ENCODE measurements at places on chromosomes 16 and 17.

DNA sequence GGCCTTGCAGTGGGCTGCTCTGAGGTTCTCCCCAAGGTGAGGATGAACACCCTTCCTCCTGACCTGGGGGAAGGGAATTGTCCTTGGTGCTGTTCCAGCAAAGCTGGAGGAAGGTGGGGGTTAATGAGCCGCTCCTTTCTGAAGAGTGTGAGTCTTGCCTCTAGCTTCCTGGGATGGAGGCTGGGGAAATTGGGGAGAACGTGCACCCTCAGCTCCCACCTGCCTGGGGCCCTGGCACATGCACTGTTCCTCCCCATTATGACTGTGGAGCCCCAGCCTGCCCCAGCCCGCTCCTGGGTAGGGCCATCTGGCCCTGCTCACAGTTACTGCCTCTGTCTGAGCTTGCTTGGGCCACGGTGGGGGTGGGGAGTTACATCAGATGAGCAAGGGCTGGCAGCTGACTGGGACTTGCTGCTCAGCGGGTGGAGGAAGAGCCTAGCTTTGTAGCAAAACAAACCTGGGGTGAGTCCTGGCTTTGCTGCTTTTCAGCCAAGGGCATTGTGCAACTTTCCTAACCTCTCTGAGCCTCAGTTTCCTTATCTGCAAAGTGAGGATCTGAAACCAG is 11.1 kb downstream of the TNS4 start:
- no peak for DNase-seq

- DNase-seq, result no peak
These were observed 82.2 kb downstream of the MYO1D start for GRCh38 chr17:32794533-32795246.

DNA sequence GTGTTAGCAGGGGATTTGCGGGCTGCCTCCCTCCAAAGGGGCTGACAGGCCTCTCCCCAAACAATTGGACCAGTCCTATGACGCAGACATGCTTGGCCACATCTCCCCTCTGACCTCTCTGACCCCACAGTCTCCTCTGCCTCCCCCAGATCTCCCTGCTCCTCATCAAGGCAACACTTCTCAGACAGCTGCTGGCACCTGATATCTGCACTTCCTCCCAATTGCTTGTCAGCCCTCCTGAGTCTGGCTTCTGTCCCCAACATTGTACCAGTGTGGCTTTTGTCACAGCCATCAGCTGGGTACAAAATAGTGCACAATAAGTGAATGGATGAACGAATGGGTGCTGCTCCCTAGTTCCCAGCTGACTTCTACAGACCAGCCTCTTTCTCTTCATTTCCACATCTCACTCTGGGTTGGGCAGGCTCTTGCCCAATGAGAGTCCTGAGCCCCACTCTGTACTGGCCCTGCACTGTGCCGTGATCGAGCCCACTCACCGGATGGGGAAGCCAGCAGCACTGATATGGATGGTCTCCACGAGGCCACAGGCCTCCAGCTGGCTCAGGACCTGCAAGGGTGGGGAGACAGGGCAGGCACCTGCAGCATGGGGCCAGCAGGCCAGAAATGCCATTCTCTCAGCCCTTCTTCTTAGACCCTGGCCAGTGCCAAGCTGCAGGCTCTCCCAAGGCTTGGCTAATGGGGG is 17.1 kb downstream of the ZNHIT3 start:
- DNase-seq, result no peak

GRCh38 chr16:7867831-7868230 is 535.2 kb downstream of the RBFOX1 start:
- DNase-seq, result no peak

DNA sequence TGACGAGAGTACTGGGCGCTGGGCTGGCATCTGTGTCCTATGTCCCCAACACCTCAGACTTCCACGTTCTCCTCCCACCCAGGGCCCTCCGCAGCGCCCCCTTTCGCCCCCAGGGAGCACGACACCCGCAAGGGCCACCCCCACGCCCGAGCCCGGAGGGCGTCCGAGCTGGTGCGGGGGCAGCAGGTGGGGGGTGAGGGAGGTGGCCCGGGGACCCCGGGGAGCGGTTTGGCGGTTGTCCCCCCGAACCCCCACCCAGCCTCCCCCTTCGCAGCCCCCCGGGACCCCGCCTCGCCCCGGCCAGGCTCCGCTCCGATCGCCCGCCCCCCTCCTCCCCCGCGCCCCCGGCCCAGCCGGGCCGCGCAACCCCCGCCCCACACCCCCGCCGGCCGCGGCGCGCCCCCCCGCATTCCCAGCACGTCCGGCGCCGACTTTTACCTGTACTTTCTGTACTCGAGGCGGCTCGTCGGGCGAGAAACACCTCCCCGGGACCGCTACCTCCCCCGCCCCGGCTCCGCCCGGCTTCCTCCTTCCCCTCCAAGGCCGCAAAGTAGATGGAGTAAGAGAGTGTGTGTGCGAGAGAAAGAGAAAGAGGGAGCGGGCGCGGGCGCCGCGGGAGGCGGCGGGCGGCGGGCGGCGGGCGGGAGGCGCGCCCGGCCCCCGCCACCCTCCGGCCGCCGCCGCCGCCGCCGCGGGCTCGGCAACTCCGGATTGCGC is 901 bp downstream of the CDYL2 start:
- DNase-seq, result no peak

- peak; percentile 17 for DNase-seq
These were observed 709 bp upstream of the CD300LG start for GRCh38 chr17:43846221-43846712.

DNA sequence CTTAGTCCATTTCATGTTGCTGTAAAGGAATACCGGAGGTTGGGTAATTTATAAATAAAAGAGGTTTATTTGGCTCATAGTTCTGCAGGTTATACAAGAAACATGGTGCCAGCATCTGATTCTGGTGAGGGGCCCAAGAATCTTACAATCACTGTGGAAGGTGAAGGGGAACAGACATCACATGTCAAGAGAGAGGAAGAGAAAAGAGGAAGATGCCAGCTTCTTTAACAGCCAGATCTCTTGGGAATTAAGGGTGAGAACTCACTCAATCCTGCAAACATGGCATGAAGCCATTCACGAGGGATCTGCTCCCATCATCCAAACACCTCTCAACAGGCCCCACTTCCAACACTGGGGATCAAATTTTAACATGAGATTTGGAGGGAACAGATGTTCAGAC is 49.5 kb downstream of the BMERB1 start:
- DNase-seq, result no peak

DNA sequence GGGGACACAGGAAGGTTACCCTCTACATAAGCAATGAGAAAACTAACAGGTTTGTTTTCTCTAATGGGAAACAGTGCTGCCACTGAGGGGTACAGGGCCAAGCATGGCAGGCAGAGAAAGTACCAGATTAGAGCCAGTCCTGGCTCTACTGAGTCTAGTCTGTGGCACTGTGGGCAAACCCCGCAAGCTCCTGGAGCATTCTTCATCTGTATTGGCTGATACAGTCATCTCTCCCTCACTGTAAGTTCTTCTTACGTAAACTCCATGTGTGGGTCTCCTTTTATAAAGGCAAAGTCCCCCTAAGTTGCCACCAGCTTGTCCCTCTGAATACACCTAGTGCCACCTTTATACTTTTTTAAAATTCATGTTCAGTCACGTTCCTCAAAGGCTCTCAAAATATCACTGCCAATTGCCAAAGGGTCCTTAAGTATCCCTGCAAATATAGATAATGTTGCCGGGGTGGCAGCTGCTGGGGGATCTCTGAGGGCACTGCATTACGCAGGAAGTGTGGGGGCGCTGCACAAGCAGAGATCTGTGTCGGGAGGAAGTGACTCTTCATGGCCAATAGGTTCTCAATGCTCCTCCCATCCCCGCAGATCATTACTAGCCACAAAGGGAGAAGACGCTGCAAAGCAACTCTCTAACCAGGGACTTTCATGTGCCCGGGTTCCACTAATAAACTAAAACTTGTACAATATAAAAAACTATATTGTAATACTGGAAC is 18.8 kb downstream of the XPO6 start:
- no peak for DNase-seq

GRCh38 chr17:40460604-40460967 is 17.3 kb downstream of the IGFBP4 start:
- no peak for DNase-seq

DNA sequence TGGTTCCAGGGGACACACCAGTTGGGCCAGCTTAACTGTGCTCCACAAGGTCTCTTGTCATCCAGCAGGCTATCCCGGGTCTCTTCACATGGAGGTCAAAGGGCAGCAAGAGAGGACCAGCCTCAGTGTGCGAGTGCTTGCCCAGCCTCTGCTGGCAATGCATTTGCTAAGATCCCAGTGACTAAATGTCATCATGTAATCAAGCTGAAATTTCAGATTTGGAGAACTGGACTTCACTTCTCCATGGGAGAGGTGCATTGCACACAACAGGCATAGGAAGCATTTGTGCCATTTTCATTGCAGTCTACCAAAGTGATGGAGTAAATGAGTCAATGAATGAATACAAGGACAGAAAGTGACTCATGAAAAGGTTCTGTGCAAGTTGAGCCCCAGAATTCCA is 51.2 kb upstream of the KDM8 start:
- no peak for DNase-seq

DNA sequence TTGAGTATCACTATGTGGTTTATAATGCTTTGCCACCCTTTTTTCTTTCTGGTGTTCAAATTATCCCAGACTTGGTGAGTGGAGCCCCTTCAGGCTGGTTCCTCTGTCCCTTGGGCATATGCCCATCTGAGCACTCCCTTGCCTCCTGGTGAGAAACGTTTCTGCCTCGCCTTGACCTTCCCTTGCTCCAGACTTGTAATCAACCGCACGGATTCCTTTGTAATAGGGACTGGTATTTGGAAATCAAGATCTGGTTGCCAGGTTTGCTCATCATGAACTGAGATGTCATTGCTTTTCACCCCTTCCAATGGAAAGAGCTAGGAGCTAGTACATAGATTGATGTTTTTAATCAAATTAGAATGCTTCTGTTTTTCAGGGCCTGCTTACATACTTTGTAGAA is 43.7 kb downstream of the SEC14L1 start:
- DNase-seq, result no peak

DNA sequence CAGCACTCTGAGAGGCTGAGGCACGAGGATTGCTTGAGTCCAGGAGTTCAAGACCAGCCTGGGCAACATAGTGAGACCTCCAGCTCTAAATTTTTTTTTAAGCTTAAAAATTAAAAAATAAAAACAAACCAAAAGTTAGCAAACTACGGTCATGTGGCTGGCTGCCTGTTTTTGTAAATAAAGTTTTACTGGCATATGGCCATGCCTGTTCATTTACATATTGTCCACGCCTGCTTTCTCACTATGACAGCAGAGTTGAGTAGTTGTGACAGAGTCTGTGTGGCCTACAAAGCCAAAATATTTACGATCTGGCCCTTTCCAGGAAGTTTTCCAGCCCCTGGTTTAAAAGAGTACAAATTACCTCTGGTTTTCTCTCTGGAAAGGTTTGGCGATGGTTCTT is 3.3 kb downstream of the SLX4 start:
- no peak for DNase-seq

- DNase-seq, result no peak
These were observed 3.2 kb upstream of the METRN start for GRCh38 chr16:711548-712320.

- DNase-seq, result no peak
These were observed 38.0 kb upstream of the MNT start for GRCh38 chr17:2438823-2439222.

DNA sequence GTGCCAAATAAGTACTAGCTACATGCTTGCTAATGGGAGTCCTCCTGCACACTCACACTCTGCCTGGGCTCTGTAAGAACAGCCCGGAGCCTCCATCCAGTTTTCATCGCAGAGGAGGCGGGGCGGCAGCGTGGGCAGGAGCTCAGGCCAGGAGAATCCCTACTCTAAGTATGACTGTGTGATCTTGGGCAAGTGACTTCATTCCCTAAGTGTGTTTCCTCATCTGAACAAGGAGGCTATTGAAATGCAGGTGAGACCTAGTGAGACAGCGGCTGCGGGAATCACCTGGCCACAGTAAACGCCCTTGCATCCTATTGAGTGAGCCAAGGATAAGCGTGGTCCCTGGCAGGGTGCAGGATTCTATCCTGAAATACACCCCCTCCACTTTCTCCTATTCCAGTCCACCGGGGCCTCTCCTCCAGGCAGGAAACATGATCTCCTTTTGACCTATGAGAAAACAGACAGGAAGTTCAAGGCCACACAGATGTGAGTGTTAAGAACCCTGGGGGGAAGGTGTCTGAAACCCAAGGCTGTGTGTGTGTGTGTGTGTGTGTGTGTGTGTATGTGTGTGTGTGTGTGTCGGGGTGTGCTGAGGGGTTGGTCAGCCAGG is 5.2 kb upstream of the RAI1 start:
- no peak for DNase-seq

- DNase-seq, result no peak
These were observed 47.3 kb downstream of the RTN4RL1 start for GRCh38 chr17:1977583-1978395.

DNA sequence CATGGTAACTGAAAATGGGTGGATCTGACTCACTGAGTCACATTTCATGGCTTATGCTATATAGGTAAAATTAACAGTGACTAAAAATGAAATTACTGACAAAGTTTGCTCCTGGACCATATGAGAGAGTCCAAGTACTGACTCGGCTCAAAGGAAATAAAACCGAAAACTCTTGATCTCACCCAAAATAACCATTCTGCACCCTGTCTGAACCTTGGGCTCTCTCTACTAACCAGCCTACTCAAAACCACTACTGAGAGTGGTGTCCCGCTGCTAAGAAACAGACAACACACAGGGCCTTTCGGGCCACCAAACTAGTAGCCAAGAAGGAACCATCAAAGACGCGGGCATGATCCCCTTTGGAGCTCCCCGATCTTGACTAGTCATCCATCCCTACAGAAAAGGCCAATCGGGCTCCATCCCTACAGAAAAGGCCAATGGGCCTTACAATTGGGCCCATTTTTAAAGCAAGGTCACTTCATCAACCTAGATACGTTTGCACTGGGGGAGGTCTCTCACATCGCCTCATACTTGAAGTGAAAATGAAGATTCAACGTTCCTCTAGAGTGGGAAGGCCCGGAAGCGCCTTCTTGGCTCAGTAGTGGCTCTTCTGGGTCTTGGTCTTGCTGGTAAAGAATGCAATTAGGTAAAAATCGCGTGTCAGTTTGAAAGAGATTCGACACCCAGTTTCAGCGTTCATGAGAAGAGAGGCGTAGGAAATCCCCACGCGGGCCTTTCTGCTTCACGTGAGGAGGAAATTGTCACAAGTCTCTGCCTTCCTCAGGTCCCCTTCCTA is 720 bp upstream of the ZPBP2 start:
- DNase-seq, result no peak

GRCh38 chr16:9081158-9081557 is 10.3 kb upstream of the HAPSTR1 start:
- no peak for DNase-seq

All from HFF-Myc (cell line).